ENCODE measurements at places on chromosomes 12 and 14.

GRCh38 chr12:66538970-66539369, 139.9 kb downstream of the GRIP1 start:
- DNase-seq, result no peak

- no peak for DNase-seq
Observed at GRCh38 chr12:41552588-41552987, 364.5 kb downstream of the PDZRN4 start.

- no peak for DNase-seq
Observed at GRCh38 chr14:35826952-35827416, 846 bp downstream of the BRMS1L start.

- DNase-seq, result no peak
Observed at GRCh38 chr14:57533214-57533613, 39.6 kb upstream of the CCDC198 start.

GRCh38 chr14:88252498-88252897, 70.6 kb downstream of the KCNK10 start:
- no peak for DNase-seq

GRCh38 chr14:61033855-61034254, 52.8 kb downstream of the SLC38A6 start:
- no peak for DNase-seq

DNA sequence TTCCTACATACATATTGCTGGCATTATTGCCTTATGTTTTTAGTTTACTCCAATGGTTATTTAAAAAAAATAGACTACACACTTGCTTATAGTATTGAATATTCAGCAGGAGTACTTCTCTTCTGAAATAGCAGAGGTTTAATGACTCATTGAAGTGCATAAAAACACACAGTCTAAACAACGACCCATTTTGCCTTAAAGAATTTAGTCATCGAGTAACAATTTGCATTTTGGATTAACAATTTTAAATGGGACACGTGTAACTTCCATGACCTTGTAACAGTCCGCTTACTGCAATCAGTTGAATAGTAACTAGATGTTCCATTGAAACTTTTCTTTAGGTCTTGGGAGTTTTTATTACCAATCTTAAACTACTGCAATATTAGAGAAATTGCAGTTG, 9.0 kb downstream of the TRHDE start:
- no peak for DNase-seq

GRCh38 chr14:102097441-102098135, 10.7 kb upstream of the HSP90AA1 start:
- no peak for DNase-seq

GRCh38 chr12:115412831-115413230, 728.9 kb upstream of the TBX3 start:
- DNase-seq, result no peak

- no peak for DNase-seq
Observed at GRCh38 chr12:94427501-94428381, 31.9 kb downstream of the CEP83 start.

- no peak for DNase-seq
Observed at GRCh38 chr12:24349051-24349799, 399.8 kb upstream of the SOX5 start.

- no peak for DNase-seq
Observed at GRCh38 chr12:120628919-120629318, 11.5 kb upstream of the CABP1 start.

DNA sequence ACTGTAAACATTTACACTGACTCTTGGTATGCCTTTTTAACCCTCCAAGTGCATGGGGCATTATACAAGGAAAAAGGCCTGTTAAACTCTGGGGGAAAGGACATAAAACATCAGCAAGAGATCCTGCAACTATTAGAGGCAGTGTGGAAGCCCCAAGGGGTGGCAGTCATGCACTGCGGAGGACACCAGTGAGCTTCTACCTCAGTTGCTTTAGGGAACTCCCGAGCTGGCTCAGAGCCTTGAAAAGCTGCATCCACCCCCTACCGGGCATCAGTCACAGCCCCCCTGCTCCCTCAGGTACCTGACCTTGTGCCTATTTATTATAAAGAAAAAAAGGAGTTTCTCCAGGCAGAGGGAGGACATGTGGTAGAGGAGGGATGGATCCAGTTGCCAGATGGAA, 695.6 kb upstream of the LMO3 start:
- no peak for DNase-seq

GRCh38 chr14:54840798-54841197, 61.8 kb downstream of the GCH1 start:
- no peak for DNase-seq

GRCh38 chr12:131885543-131886057, 8.8 kb upstream of the ULK1 start:
- no peak for DNase-seq

- no peak for DNase-seq
Observed at GRCh38 chr14:85234156-85235025, 295.6 kb upstream of the FLRT2 start.

DNA sequence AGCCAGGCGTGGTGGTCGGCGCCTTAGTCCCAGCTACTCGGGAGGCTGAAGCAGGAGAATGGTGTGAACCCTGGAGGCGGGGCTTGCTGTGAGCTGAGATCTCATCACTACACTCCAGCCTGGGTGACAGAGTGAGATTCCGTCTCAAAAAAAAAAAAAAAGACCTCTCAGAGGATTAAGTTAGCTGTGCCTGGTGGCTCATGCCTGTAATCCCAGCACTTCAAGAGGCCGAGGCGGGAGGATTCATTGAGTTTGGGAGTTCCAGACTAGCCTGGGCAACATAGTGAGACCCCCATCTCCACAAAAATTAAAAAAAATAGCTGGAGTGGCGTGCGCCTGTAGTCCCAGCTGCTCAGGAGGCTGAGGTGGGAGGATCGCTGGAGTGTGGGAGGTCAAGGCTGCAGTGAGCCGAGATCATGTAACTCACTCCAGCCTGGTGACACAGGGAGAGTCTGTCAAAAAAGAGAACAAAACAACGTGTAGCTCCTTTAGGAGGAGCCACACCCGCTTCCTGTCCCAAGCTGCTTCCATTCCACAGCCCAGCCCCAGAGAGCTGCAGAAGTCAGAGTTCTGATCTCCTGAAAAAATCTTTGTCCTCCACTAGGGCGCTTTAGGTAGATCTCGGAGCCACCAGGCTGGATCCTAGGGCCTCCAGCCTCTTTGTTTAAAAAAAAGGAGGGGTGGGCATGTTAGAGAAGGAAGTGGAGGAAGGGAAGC, 11.5 kb upstream of the ULK1 start:
- no peak for DNase-seq

GRCh38 chr12:119592232-119592631, 1.3 kb upstream of the TMEM233 start:
- DNase-seq, result no peak

- no peak for DNase-seq
Observed at GRCh38 chr14:103273145-103273744, 60.8 kb upstream of the EIF5 start.

- DNase-seq, result no peak
Observed at GRCh38 chr12:47858511-47859266, 39.0 kb upstream of the HDAC7 start.

- DNase-seq, result no peak
Observed at GRCh38 chr14:50666772-50667683, 1.1 kb downstream of the SAV1 start.

- DNase-seq, result no peak
Observed at GRCh38 chr14:64937821-64938193, 4.7 kb downstream of the GPX2 start.

DNA sequence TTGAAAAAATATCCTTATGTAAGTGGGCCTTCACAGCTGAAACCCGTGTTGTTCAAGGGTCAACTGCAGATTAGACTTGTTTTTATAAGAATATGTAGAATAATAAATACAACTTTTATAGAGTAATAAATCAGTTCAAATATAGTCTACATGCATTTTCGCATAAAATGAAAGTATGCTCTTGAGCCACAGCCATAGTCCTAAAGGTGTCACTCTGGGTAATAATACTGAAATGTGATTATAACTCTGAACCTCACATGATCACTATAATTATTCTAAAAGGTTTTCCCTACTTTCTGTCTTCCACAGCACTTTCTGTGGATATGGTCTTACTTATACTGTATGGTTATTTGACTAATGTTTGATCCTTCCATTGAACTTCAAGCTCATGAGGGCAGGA, 185.8 kb downstream of the SLC6A15 start:
- DNase-seq, result no peak

DNA sequence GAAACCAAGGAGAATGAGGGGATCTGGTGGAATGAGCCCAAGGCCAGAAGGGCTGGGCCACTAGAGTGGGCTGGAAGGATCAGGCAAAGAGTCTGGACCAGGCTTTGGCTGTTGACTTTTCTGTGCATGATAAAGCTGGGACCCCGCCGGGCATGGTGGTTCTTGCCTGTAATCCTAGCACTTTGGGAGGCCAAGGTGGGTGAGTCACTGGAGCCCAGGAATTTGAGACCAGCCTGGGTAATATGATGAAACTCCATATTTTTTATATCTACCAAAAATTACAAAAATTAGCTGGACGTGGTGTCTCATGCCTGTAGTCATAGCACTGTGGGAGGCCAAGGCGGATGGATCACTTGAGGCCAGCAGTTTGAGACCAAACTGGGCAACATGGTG, 393 bp upstream of the KLHL33 start:
- DNase-seq, result no peak

DNA sequence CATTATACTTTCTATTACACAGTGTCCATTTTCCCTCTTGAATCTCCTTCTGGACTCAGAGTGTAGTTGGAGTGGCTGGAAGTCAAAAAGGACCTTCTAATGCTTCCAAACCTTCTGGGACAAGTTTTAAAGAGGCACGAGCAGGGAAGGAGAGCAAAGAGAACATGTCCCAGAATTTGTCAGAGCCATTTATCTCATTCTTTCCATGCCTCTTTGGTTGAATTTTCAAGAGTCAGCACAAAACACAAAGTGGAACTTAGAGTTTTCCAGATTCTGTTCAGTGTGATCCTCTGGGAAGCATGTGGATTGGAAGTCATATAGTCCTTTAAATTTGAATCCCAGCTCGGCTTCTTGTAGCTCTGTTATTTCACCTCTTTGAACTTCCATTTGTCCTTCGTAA, 138.2 kb upstream of the PWP1 start:
- no peak for DNase-seq

DNA sequence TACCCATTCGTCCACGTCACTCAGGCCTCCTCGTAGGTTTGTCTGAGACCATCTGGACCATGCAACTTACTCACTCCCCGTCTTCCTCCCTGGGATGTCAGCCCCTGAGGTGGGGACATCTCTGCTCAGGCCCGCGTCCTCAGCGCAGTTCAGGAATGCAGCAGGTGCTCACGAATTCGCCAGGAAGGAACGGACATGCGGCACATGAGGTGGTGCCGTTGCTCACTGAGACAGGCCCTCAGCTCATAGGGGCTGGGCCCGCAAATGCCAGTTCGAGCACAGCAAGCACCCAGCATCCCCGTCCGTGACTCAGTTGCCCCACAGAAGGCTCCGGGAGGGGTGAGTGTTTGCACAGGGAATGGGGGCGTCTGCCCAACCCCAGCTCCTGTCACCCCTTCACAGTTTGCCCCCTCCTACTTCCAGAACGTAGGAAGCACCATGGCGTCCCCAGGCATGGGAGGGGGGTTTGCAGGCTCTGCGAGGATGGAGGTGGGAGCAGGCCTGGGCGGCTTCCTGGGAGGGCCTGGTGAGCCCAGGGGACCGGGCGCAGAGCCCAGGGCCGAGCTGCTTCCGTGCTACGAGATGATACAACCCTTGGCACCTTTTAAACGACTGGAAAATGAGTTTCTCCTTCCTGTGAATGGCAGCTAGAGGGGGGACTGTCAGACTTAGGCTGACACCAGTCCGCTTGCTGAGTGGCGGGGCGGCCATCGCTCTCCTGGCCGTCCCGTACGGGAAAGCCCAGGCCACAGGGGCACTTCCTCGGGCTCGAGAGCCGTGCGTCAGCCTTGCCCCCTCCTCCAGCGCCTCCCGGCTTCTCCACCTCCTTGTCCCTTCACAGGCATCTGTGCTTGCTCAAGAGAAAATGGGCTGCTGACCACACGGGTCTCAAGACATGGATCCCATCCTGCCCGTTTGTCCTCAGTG, 6.9 kb downstream of the GALNT9 start:
- no peak for DNase-seq

- no peak for DNase-seq
Observed at GRCh38 chr12:18323159-18323558, 61.8 kb downstream of the PIK3C2G start.

- DNase-seq, result no peak
Observed at GRCh38 chr12:111313833-111314259, 55.0 kb downstream of the PHETA1 start.

- no peak for DNase-seq
Observed at GRCh38 chr12:2356601-2357125, 303.9 kb downstream of the CACNA1C start.

DNA sequence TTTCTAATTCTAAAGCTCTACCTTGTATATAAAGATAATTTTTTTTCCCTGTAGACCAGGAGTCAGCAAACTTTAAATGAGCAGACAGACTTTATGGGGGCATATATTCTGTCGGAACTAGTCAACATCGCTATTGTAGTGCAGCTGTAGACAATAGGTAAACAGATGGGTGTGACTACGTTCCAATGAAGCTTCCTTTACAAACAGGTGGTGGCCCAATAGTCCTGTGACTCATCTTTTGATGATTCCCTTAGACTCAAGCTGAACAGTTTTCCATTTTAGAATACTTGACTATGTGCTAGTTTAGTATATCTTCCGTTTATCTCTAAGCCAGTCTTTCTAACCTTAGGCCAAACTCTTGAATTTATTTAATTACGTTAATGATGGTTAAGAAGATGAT, 16.3 kb downstream of the MUCL1 start:
- DNase-seq, result no peak

DNA sequence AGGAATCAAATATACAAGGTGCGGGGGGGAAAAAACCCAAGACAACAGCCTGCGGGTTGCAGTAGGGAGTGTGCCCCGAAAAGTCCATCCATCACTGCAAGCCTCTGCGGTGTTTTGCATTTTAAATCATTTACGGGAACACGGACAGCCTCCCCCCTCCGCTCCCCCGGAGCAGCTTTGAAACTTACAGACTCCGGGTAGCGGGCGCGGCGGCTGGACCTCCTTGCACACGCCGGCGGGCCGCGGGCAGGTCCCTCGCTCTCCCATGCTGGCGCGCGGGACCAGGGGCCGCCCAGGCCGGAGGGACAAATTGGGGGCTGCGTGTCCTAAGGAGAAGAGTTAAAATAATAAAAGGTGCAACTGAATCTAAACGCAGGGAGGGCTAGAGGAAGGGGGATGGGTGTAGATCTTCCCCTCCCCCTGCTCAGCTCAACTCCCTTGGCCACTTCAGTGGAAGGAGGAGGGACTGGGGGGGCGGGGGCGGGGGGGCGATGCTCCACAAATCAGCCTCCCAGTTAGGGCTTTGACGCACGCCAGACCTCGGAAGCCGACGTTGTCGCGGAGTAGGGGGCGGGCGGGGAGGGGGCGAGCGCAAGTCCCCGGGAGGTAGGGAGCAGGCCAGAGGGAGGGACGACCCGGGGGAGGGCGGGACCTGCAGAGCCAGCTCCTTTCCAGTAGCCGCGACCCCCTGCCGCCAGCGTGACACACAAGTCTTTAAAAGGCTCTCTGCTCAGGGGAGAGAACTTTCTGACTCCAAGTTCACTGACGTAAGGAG, at the start of gene KCNJ8:
TSS of gene KCNJ8 (minus strand) at position 349 of the 775 bp plus-strand sequence. CDS start 1,090 bp downstream, outside the sequence.
- no peak for DNase-seq

- no peak for DNase-seq
Observed at GRCh38 chr12:101909646-101910045, 32.3 kb downstream of the DRAM1 start.

GRCh38 chr14:104593710-104594136, 10.8 kb downstream of the TMEM179 start:
- no peak for DNase-seq

- no peak for DNase-seq
Observed at GRCh38 chr12:99079811-99080210, 434.7 kb downstream of the APAF1 start.
